ENCODE measurements at places on chromosomes 7 and 10.

- DNase-seq, result no peak
These were observed 16.8 kb upstream of the RAMP3 start for GRCh38 chr7:45140827-45141226.

DNA sequence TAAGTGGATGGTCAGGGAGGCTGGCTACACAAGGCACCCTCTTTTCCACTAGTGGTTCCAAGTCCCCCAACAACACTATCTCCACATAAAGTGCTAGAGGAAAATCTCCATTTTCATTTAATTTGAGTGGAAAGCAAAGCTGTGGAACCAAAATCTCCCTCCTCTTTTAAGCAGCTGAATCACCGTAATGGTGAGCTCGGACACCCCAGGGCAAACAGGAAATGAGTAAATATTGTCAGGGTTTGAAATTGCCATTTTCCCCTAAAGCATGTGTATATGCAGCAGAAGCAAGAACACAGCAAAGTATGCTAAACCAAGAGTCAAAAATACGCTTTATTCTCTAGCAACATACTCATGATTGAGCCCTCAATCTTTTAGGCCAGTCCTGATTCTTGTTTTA, 143.7 kb downstream of the GPAM start:
- DNase-seq, result no peak

DNA sequence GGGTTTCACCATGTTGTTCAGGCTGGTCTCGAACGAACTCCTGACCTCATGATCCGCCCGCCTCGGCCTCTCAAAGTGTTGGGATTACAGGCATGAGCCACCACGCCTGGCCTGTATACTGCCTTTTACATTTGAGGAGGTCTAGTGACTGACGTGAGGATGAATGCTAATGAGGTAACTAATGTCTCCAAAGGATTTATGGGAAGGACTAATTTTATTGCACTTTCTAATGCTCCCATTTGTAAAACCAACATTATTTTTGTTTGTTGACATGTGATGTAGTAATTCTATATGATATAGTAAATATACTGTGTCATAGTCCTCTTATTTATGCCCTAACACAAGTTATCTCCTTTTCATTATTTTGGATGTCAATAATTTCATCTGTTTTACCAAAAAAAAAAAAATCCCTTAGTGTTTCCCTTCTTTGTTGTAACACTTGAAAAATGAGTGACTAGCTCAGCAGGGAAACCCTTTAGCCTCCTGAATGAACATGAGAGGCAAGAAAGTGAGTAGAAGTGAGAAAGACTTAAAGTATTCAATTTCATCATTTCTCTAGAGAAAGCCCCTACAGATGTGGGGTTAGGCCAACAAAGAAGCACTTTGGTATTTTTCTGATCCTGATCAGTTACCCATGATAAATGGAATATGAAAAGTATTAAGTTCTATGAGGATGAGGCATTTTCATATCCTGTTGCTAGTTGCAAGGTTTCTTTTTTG, 596.9 kb upstream of the PCDH15 start:
- no peak for DNase-seq

DNA sequence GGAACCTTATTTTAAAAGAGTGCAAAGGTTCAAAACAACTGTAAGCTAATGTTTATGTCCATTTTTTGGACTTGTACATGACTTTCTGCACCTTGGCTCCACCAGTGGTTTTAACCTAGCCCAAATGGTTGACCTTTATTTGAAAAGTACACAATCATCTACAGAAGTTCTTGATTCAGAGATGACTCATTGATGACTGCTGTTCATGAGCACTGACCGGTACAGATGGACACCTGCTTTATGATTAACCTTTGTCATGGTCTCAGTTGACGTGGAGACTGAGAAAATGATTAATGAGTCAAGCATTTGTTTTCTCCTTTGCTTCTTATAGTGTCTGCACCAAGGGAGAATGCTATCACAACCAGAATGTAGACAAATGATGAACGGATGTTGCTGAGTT, 55.7 kb upstream of the PTER start:
- DNase-seq, result no peak

DNA sequence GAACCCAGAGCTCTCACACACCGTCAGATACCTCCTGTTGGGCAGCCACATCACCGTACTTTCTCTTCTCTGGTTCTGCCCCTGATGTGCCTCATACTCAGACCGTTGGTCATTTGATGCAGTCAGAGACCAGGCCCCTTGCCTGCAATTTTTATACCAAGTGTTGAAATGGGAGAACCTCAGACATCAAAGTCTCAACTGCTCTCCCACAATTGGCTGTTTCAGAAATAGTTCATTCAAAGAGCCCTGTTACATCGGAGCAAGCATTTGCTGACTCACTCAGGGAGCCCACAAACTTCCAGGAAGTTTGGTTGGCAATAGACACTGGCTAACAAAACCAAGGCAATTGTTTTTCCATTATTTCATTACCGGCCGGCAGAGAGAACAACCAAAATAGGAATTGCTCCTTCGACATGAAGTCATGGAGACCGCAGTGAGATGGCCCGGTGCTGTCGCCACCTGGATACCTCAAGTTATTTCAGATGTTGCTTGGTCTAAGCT, 33.5 kb upstream of the ADAM12 start:
- DNase-seq, result peak; percentile 78
